ENCODE measurements at places on chromosomes 13 and 19.
A peak's percentile ranks its signal among the peaks of the same experiment; 100 is the strongest.

GRCh38 chr19:29836409-29836825 is 24.6 kb downstream of the CCNE1 start:
- no peak for DNase-seq

DNA sequence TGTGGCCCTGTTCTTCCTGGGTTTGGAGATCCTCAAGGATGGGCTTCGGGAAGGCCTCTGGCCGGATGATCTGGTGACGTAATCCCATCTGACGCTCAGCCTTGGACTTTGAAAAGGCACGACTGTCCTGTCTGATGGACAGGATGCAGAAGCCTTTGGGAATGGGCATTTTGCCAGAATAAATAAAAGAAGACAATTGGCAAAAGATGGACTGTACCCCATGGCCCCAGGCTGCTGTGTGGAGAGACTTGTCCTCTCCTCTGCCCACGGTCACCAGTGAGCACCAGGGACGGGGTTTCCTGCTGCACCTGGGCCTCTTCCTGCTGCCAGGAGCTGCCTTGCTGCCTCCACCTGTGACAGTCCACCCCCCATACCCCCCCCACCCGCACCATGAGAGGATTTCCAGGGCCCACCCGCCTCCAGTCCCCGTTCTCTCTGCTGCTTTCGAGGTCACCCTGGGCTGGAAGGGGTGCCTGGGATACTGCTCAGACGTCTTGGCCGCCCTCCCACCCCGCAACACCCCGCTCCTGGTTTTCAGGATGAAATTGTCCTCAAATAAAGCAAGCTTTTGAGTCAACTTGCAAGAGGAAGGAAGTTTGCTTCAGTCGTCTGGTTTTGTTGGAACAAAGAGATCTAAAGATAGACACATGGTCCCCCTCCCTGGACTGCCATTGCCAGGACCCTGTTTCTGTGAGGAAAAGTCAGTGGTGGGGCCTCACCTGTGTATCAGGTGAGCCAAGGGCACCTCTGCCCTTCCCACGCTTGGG is 40.9 kb downstream of the MCF2L start:
- no peak for DNase-seq

DNA sequence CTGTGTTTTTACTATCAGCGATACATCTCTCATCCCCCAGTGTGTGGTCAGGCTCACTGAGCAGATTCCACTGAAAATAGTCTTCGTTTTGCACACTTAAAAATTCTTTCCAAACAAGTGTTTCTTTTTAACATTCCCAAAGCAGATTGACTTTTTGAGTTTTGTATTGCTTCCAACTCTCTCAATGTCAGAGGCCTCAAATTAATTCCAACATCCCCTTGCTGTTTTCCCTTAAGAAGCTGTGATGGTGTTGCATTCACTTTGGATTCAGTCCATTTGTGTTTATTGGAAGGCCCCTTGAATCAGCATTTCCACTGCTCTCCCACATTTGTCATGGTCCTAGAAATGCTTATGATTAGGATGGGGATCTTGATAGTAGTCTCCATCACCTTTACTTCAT is 228.7 kb downstream of the KCNRG start:
- DNase-seq = no peak

DNA sequence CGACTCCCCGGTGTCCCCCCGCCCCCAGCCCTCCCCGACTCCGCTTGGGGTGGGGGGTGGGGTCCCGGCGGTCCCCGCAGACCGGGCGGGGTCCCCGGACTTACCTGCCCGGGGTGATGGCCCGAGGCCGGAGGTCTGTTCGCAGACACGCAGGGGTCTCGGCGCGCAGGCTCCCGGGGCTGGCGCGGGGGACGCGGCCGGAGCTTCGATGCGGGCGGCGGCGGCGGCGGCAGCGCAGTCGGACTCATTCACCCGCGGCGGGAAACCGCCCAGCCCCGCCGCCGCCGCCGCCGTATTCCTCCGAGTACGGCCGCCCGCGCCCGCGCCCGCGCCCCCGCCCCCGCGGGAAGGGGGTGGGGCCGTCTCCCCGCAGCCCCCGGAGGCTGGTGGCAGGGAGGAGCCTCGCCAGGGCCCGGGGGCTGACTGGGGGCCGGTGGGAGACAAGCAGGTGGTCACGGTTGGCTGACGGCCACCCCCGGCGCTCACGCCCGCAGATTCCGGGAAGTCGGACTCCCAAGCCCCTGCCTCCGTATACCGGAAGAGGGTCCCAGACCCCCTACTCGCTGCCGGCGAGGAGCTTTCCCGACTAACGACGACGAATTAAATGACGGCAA is at the start of gene C2CD4C:
Gene C2CD4C, minus strand, starts transcription at position 246 of the 614 bp plus-strand sequence. CDS start 786 bp downstream, outside the sequence.
- no peak for DNase-seq

DNA sequence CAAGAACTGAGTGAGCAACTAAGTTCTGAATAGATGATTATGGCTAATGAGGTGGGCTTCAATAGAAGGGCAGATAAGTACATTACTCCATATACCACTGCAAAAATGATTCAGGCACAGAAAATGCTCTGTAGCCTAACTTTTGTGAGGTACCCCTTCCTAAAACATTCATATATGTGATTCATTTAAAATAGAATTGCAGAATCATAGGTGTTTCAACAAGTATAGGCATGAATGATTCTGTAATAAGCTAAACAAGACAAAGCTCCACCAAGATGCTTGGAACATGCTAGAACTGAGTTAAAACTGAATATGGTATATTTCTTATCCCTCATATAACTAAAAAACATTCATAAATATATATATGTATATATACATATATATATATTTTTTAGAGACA is 12.1 kb downstream of the KBTBD7 start:
- no peak for DNase-seq

DNA sequence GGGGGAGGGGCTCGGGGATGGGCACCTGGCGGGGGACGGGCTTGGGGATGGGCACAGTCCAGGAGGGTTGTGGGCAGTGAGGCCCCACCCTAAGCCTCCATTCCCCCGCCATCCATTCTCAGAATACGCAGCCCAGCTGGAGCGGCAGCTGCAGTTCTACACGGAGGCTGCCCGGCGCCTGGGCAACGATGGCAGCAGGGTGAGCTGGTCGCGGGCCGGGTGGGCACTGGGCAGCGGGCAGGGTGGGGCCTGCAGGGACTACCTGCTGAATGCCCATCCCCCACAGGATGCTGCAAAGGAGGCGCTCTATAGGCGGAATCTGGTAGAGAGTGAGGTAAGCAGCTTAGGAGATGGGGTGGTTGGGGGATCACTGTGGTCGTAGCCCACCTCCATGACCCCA is 8.3 kb downstream of the PODNL1 start:
- DNase-seq = no peak

DNA sequence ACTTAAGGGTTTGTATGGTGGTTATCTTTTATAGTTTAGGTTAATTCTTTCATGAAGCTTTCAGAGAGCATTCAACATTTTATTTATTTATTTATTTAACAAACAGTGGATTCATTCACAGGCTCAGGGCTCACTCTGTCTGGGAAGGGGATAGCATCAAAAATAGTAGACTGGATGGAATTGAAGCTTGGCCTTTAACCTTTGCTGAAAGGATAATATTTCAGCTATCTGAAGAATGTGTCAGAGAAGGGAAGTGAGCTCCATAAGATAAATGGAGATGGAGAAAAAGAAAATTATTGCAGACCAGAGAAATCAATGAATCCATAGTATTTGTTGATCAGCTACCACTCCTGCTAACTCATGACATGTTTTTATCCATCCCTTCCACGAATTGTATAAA is 305.6 kb downstream of the COG6 start:
- no peak for DNase-seq

GRCh38 chr19:21584537-21584936 is 79.1 kb downstream of the ZNF429 start:
- no peak for DNase-seq

GRCh38 chr13:40376867-40377535 is 289.4 kb downstream of the FOXO1 start:
- DNase-seq = no peak

DNA sequence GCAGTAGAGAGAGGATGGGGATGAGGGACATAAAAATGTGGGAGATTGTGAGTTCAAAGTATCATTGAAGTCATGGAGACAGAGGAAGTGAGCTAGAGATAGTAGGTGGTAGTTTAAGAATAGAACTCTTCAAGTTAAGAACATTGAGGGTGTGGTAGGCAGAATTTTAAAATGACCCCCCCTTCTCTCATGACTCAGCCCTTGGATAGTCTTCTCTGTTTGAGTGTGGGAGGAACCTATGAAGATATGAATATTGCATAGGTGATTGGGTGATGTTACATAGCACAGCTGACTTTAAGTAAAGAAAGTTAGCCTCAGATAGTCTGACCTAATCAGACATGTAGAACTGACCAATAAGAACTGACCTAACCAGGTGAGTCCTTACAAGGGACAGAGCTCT is 418.6 kb downstream of the FOXO1 start:
- DNase-seq = peak; percentile 24

GRCh38 chr13:40389081-40389641 is 277.3 kb downstream of the FOXO1 start:
- DNase-seq = no peak

GRCh38 chr13:63864171-63864902 is 2448.7 kb upstream of the PCDH20 start:
- DNase-seq = no peak

DNA sequence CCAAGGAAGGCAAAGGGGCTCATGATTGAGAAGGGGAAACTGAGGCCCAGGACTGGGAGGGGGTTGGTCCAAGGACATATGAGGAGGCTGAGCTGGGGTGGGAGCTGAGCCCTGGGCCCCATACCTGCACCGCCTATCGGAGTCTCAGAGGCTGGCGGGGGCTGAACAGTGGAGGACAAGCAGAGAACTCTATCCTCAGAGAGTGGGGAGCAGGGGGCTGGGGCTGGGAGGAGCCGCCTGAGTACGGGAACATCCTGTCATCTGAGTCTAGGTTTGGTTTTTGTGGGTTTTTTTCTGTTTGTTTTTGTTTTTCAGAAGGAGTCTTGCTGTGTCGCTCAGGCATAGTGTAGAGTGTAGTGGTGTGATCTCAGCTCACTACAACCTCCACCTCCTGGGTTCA is 6.2 kb downstream of the ARRDC2 start:
- no peak for DNase-seq

DNA sequence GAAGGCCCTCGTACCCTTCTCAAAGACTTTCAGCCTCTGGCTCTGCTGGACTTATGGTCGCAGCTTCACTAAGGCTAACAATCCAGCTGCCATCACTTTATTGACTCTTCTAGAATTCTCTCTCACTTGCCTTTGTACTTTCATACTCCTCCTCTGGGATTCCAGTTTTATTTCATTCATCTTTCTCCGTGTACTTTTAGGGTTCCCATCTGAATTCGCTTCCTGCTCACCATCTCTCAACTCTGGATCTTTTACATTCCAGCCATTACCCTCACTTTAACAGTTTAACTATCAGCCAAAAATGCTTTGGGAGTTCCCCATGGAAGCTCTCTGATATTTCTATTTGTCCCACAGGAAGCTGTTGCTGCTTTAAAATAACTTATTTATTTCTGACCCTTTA is 149.3 kb upstream of the KL start:
- no peak for DNase-seq

DNA sequence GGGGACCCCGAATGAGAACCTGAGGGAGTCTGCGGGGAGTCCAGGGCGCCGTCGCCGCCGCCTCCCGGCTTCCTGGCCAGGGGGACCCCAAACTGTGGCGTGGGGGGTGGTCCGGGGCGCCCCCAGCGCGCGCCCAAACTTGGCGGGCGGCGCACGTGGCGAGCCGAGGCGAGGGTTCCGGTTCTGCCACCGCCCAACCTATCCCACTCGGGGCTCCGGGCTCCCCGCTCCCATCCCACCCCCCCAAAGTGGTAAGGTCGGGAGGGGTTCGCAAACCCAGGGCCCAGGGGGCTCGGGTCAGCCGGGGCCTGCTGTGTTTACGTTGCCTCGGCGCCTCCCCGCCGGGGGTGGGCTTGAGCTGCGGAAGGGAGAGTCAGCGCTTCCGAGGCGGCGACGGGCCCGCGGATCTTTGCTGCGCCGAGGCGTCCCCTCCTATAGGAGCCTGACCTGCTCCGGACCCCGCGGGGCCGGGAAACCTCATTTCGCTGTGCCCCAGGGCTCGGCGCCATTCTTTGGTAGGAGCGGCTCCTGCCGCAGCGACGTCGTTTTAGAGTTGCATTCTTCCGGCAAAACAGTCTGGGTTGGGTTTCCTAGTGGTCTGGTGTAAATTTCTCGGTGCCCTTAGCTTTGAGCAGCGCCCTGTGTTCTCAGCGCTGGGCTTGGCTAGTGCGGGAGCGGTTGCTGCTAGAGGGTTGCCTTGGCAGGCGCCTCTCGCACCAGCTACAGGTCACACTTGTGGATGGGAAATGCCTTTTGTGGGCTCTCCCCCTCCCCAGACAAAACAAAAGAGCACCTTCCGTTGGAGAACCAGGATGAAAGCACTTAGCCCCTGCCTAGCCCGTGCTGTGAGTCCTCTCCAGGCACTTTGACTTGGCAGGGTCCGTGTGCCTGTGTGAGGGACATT is 1.2 kb downstream of the DAZAP1 start:
- DNase-seq = peak; percentile 49

Data from suppressor macrophage (primary cell).